ENCODE measurements at places on chromosomes 2 and 18.

DNA sequence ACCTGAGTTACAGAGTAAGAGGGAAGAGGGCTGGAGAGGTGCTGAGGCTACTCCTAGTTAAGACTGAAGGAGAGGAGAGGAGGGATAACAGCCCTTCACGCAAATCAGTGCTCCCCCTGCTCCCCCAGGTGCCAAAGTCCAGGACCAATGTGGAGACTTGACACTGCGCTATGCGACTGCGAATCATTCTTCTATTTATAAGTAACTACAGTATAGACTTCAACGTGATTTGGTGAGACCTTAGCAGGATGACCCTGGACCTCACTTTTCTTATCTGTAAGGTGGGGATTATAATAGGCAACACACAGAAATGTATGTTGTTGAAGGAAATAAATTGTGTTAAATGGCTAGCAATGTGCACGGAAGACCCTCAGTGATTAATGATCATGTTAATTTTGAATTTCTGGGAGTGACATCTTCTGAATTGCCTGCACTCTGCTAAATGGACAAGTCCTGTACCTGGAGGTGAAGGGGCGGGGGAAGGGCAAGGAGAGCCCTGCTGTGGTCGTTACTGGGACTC, 11.0 kb downstream of the EN1 start:
- no peak for DNase-seq

DNA sequence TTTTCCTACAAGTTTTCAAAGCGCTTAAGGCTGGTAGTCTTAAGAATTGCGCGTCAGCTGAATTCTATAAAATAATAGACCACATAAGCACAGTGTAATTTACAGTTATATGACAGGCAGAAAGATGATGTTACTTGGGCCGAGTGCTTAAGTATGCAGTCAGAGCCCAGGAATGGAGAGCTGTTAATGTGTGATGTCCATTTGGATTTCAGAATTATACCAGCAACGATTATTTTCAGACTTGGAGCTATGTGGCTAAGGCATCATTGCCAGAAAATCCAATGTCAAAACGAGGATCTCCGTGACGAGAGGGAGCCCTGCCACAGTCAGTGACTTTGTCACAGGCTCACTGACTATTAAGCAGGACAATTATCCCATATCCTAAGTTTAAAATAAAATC, 3.4 kb downstream of the KLF7 start:
- no peak for DNase-seq

GRCh38 chr2:124536591-124536990, 511.5 kb downstream of the CNTNAP5 start:
- DNase-seq, result no peak

- DNase-seq, result no peak
These were observed 114.1 kb downstream of the TPO start for GRCh38 chr2:1527153-1527992.

GRCh38 chr2:79901161-79901560, 388.3 kb downstream of the CTNNA2 start:
- DNase-seq, result no peak

DNA sequence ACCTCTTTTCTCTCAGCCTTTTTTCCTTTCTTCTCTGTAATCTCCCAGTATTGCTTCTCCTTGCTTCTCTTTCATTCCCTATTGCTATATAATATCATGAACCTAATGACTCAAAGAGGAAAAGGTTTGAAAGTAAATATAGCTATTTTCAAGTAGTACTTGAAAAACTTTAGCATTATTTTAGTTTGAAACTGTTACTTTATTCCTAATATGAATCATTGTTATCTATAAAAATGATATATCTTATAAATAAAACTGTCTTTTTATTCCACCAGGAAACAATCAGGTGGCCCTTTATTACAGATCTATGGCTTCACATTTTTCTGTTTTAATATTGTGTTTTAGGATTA, 311 bp upstream of the SCN1A start:
- DNase-seq, result no peak

GRCh38 chr2:127386246-127386645, 1.5 kb downstream of the MAP3K2 start:
- DNase-seq, result no peak

DNA sequence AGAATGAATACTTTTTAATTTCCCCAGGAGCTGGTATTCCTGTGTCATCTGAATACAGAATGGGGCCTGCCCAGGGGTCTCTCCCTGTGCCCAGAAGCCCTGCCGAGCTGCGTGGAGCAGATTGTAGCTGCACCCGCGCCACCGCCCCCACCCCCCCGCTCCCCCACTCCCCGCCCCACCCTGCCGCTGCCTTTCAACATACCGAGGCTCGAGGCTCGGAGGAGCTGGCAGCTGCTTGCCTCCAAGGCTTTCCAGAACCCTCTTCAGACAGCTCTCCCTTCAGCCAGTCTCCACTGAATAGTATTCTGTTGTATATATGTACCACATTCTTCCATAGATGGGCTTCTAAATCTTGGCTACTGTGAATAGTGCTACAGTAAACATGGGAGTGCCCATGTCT, 150.7 kb downstream of the TSN start:
- DNase-seq, result no peak

DNA sequence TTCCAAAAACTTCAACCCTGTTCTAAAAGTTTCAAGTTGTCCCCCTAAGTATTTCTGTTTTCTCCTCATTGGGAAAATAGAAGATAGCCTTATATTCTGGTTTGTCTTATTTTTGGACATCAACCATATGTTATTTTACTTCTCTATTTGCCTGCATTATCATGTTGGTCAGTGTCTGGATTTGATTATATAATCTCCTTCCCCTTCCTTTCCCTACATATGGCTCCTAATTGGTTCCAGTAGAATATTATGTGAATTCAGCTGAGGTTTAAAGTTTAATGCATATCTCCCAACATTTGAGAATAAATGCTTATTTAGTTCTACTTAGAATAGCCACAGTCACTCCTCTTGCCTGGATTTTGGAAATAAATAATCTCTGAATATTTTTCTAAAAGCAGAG, 66.9 kb downstream of the OXER1 start:
- DNase-seq, result no peak

GRCh38 chr18:51153659-51154371, 43.7 kb downstream of the MEX3C start:
- peak; percentile 50 for DNase-seq

DNA sequence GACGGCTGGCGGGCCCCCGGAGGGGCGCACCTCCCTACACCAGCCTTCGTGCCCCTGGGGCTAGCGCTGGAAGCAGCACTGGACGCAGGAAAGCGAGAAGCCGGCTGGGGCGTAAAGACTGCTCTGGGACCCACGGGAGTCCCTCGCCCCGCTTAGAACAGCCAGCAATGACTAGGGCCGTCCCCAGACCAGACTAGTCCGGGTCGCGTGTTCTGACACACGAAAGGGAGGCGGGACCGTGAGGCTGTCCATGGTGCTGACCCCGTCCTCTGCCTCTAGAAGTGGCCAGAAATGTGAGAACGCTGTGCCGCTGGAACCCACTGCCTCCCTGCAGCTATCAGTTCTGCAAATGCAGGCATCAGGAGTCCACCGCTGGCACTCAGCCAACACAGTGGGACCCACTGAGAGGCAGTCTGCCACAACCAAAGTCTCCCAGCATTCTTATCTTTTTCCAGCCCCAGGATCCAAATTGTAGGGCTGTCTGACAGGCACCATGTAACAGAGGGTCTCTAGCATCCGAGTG, at the start of gene UCN:
UCN (minus strand) TSS at position 87 of the 523 bp plus-strand sequence. CDS start 550 bp downstream, outside the sequence.
- DNase-seq, result no peak

DNA sequence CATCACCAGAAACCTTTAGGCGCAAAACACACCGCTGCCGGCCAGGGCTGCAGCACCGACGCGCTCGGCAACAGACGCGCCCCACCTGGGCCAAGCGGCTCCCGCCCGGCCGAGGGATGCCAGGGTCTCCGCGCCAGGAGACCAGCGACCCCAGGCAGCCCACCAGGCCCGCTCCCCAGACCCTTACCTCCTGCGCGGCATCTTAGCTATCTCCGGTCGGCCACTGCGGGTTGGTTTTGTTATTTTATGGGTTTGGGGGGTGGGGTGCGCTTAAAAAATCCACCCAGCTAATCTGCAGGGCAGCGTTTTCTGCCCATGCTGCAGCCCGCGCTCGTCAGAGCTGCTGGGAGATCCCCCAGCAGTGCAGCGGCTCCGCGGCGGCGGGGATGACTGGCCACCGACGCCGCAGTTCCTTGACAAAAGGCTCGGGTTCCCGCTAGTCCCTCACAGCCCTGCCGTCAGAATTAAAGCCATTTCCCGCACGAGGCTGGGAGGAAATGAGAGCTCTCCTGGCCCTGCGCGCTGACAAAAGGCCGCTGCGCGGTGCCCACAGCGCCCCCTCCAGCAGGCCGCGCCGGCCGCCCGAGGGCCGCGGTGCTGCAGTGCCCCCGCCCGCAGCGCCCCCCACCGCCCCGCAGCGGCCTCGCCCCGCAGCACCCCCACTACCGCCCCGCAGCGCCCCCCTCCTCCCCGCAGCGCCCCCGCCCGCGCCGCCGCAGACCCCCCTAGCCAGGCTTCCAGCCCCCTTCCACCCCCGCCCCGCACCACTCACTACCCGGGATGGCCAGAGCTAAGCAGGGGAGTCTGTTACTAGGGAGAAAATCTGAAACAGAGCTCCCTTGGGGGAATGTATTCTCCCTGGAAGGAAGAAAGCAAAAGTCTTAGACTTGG, at the start of gene ADD2:
ADD2 (minus strand) TSS at position 502 of the 891 bp plus-strand sequence. CDS start 61,792 bp downstream, outside the sequence.
- no peak for DNase-seq

- no peak for DNase-seq
These were observed 21.1 kb downstream of the PCARE start for GRCh38 chr2:29053223-29053622.

GRCh38 chr2:27225526-27225925, 8.4 kb downstream of the CAD start:
- DNase-seq, result no peak

DNA sequence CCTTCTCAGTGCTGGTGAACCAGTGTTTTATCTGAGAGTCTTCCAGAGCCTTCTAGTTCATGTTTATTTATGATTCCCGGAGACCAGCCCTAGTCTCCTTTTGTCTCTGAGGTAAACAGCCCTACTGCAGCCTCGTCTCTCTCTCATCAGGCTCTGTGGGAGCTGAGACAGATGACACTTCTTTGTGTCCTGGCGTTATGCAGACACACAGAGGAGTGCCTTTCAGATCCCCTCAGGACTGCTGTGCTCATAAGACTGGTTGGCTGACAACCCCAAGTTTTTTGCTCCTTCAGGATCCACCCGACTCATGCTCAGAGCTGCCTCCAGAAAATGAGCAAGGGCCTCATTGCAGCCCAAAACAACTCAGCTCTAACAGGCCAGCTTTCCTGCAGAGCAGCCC, 523.8 kb upstream of the SPHKAP start:
- no peak for DNase-seq

GRCh38 chr18:26919627-26920026, 54.1 kb upstream of the AQP4 start:
- DNase-seq, result no peak

DNA sequence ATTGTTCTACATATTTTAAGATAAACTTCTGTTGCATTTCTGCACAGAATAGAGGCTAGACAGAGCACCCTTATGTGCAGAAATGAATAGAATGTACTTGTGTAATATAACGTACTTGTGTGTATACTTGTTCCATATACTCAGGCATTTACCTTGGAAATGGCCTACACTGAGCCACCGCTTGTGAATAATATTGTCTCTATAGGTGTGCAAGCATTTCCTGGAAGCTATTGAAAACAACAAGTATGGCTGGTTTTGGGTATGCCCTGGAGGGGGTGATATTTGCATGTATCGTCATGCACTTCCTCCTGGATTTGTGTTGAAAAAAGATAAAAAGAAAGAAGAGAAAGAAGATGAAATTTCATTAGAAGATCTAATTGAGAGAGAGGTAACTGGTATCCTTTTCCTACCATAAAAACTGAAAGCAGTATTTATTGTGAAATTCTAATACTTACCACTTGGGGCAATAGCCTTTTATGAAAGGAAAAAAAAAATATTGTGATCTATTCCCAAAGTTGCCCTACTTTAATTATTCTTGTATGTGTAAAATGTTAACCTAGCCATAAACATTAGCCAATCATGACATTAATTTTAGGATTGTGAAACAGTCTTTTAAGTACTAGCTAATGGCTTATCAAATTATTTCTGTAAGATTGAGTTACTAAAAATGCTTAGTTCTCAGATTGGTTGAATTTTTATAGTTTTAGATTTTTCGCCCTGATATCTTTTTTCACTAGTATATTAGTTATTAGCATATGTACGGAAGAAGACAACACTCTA, 18.0 kb downstream of the ZC3H15 start:
- DNase-seq, result peak; percentile 44

DNA sequence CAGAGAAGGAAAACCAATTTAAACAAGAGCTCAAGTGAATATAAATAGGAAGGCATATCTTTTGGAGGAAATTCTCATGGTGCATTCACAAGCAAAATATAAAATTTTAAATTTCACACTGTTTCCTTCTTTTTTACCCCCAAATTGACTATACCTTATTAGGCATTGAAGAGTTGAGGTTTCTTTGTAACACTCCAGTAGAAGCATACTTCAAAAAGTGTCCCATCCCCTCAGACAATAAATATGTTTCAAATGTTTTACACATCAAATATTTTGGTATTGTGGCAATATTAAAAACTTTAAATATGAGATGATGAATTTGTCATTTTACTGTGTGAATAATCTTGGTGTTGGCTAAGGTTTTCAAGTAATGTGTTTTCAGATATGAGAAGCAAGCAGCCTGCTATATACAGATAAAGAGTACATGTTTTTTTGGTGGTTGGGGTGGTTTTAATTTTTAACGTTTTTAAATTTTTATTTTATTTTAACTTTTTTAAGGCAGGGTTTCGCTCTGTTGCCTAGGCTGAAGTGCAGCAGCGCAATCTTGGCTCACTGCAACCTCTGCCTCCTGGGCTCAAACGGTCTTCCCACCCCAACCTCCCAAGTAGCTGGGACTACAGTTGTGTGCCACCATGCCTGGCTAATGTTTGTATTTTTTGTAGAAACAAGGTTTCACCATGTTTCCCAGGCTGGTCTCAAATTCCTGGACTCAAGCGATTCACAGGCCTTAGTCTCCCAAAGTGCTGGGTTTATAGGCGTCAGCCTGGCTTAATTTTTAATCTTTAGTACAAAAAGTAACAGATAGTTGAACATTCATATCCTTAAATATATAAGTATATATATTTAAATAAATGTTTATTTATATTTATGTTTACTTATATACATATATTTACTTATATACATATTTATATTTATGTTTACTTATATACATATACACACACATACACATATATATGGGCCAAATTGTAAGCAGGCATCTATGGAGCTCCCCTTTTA, 36.5 kb upstream of the DLX1 start:
- no peak for DNase-seq

GRCh38 chr18:36624451-36625167, 204.2 kb downstream of the TPGS2 start:
- DNase-seq, result no peak

DNA sequence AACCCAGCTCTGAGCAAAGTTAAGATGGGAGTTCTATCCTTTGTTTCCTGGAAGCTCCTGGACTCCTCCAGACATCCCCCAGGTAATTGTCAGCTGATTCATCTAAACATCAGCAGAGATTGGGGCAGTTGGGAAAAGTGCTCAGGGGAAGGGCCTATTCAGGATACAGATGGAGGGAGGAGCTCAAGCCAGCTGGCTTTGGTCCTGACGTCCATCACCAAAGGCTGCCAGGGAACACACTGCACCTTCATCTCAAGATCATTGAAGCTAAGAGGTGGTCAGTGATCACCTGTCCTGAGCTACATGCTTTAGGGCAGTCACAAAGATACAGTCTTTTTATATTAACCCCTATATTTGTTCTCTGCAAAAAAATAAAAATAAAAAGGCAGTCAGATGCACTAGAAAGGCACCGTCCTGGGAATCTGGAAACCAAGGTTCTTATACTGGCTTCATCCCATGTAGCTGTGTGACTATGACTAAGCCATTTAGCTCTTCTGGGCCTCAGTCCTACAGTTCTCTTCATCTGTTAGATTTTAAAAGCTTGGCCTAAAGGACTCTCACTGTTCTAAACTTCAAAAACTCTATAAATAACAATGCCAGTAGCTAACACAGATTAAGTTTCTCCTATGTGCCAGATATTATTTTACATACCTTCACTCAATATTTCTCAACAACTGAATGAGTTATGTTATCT, 446.5 kb downstream of the BCL11A start:
- no peak for DNase-seq
